ENCODE measurements at places on chromosomes 1 and 21.

- no peaks in the 10 kb centered on the region for H3K4me1 ChIP-seq
- H3K27ac ChIP-seq: no peak overlapping the region
- no peak for DNase-seq
- H3K4me3 ChIP-seq: no peak overlapping the region
- H3K27me3 ChIP-seq: no peaks in the 10 kb centered on the region
Measured at GRCh38 chr1:90274376-90274775, 279.5 kb downstream of the ZNF326 start.

GRCh38 chr1:244314921-244315559 is 136.7 kb downstream of the ADSS2 start:
- H3K4me1 ChIP-seq: no peaks in the 10 kb centered on the region
- DNase-seq: no peak
- H3K4me3 ChIP-seq: no peak overlapping the region

GRCh38 chr1:109722908-109723691 is 11.0 kb downstream of the GSTM5 start:
- no peak overlapping the region for H3K4me3 ChIP-seq
- DNase-seq: no peak
- H3K27me3 ChIP-seq: no peaks in the 10 kb centered on the region
- peaks cover 16% of the 10 kb centered on the region for H3K4me1 ChIP-seq
- H3K36me3 ChIP-seq: no peaks in the 10 kb centered on the region

DNA sequence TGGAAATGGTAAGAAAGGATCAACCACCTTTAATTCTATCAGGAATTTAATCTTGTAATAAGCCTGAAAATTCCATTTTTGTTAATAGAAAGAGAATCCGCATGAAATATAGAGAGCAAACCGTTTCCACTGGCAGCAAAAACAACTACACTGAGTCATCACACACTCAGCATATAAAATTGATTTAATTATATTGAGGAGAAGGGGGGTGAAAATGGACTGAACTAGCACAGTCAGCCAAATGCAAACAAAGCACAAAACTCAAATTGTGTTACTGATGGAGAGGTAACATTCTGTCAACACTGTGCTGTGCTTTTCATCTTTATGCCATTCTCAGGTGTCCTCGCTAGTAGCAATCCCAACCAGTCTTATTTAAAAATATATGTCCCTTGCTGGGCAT is 1583.9 kb downstream of the MRPL39 start:
- H3K4me1 ChIP-seq: no peaks in the 10 kb centered on the region
- H3K4me3 ChIP-seq: no peak overlapping the region
- H3K36me3 ChIP-seq: no peaks in the 10 kb centered on the region
- no peak overlapping the region for H3K27ac ChIP-seq
- H3K27me3 ChIP-seq: no peaks in the 10 kb centered on the region

DNA sequence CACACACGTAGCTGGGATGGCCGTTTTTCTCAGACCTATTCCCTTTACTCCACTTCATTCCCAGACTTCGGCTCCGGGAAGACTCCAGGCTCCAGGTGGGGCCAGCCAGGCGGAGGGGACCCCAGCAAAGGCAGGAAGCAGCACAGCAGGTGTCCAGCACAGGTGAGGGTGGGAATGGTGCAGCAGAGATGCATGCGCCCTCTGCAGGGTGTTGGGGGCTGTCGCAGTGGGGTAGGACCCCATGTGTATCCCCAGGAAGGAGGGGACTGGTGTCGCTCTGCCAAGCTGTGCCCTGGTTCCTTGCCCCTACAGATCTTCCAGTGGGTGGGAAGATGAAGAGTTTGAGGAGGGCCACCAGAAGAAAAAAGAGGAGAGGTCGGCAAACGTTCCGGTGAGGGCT is 5.3 kb downstream of the TTC24 start:
- no peak overlapping the region for H3K4me3 ChIP-seq
- H3K27ac ChIP-seq: no peak overlapping the region
- no peaks in the 10 kb centered on the region for H3K36me3 ChIP-seq
- no peaks in the 10 kb centered on the region for H3K4me1 ChIP-seq
- no peak for DNase-seq

DNA sequence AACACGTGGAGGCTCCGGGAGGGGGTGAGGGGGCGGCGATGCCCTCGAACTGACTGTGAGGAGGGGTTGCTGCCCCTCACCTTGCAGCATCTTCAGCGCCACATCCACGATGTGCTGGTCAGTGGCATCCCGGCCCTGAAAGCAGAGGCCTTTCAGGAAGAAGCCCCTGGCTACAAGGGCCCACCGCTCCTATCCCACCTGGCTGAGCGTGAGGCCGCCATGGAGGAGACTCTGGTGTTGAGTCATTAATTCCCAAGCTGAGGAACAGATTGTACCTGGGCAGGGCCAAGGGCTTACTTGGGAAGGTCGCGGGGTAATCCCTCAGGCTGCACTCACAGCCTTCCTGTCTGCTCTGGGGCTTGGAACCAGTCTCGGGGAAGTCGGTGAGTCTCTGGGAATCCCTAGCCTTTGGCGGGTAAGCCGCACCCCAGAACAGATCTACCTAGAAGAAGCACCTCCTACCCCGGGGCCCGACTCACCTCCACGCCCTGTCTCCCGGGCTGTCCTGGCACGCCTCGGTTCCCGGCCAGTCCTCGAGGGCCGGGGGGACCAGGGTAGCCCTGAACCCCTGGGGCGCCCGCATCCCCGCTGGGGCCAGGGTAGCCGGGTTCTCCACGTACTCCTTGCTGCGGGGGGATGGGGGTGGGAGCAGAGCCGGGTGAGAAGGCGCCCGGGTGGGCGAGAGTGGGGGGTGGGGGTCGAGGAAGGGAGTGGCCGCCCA is 13.9 kb downstream of the COL9A2 start:
- H3K27me3 ChIP-seq: no peaks in the 10 kb centered on the region
- H3K4me1 ChIP-seq: peaks cover 9% of the 10 kb centered on the region
- no peak overlapping the region for H3K4me3 ChIP-seq
- no peak overlapping the region for H3K27ac ChIP-seq
- DNase-seq: no peak

- H3K4me3 ChIP-seq: no peak overlapping the region
- H3K4me1 ChIP-seq: no peaks in the 10 kb centered on the region
- H3K36me3 ChIP-seq: no peaks in the 10 kb centered on the region
- H3K27ac ChIP-seq: no peak overlapping the region
- no peak for DNase-seq
- H3K27me3 ChIP-seq: no peaks in the 10 kb centered on the region
Measured at GRCh38 chr1:53402891-53403655, 56.1 kb upstream of the DMRTB1 start.

GRCh38 chr1:10800778-10801177 is 4.3 kb upstream of the CASZ1 start:
- no peak for DNase-seq
- H3K27me3 ChIP-seq: peaks cover 68% of the 10 kb centered on the region
- no peaks in the 10 kb centered on the region for H3K36me3 ChIP-seq
- no peaks in the 10 kb centered on the region for H3K4me1 ChIP-seq
- H3K4me3 ChIP-seq: no peak overlapping the region
- H3K27ac ChIP-seq: no peak overlapping the region

DNA sequence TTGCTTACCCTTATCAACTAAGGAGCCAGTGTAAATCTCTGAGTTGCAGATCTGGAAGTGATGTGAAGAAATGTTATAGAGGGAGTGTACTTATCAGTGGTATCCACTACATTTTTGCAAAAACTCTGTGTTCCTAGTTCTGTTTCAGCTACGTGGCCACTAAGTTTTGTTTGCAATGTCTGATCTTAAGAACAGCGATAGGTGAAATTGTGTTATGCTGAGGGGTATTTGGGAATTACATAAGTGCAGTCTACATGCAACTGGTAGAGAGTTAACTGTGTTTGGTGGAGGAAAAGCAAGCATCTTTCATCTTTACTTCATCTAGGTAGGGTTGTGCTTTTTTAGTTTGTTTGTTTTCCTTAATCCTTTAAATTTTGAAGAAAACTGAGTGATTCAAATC is 198.8 kb upstream of the SGIP1 start:
- H3K4me1 ChIP-seq: peaks cover 12% of the 10 kb centered on the region
- H3K4me3 ChIP-seq: peak overlapping the region; percentile 26
- H3K27ac ChIP-seq: peak overlapping the region; percentile 87
- H3K36me3 ChIP-seq: no peaks in the 10 kb centered on the region
- no peak for DNase-seq

DNA sequence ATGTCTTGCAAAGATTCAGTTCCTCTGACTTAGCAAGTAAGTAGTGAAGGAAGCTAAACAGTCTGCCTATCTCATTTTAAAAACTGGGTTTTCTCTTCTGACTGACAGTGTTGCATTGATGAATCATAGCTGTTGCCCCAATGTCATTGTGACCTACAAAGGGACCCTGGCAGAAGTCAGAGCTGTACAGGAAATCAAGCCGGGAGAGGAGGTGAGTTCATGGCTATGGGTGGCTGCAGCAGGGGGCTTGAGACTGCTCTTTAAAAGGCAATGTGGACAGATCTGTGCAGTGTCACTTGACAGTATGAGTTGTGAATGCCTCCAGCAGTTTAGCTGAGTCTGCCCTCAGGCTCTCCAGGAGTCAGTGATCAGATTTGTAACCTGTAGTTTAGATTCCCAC is 46.6 kb downstream of the SMYD2 start:
- H3K4me1 ChIP-seq: peaks cover 12% of the 10 kb centered on the region
- DNase-seq: no peak
- H3K27me3 ChIP-seq: no peaks in the 10 kb centered on the region
- H3K36me3 ChIP-seq: no peaks in the 10 kb centered on the region
- H3K27ac ChIP-seq: no peak overlapping the region
- no peak overlapping the region for H3K4me3 ChIP-seq

DNA sequence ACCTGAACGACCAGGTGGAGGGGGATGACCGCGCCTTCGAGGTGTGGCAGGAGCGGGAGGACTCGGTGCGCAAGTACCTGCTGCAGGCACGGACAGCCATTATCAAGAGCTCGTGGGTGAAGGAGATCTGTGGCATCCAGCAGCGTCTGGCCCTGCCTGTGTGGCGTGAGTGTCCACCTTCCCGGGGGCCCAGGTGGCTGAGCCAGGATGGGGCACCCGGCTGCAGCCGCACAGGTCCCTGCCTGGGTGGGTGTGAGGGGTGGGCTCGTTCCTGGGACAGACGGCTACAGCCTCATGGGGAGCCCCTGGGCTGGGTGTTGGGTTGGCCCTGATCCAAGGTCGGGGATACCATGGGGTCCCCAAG is 65.2 kb downstream of the TRIM11 start:
- H3K27ac ChIP-seq: no peak overlapping the region
- H3K36me3 ChIP-seq: no peaks in the 10 kb centered on the region
- H3K4me3 ChIP-seq: no peak overlapping the region
- no peaks in the 10 kb centered on the region for H3K4me1 ChIP-seq
- no peaks in the 10 kb centered on the region for H3K27me3 ChIP-seq

DNA sequence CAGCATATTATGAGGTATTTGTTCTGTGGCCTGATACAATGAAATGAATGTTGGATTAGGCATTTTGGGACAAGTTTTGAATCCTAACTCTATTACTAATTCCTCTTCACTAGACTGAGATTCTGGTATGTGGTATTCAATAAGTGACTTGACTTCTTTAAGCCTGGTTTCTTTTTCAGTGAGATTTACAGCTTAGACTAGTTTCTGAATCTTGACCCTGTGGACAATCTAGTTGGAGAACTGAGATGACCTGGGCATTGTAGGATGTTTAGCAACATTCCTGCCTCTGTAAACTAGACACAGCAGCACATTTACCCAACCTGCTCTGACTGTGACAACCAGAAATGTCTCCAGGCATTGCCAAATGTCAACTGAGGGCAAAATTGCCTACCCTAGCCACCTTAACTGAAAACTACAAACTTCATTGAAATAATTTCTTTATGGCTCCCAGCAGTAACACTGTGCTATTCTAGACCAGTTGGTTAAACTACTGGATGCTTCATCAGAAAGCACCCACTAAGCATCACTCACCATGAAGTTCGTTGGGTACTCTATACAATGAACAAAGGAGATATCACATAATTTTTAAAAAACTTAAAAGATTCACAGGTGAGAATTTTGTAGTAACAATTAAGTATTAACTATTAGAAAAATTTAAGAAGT is 16.8 kb downstream of the PTPRC start:
- H3K27me3 ChIP-seq: no peaks in the 10 kb centered on the region
- no peaks in the 10 kb centered on the region for H3K36me3 ChIP-seq
- H3K4me3 ChIP-seq: no peak overlapping the region
- no peak for DNase-seq
- H3K4me1 ChIP-seq: no peaks in the 10 kb centered on the region
- H3K27ac ChIP-seq: peak overlapping the region; percentile 46

GRCh38 chr21:43853851-43854772 is 10.9 kb upstream of the AGPAT3 start:
- no peaks in the 10 kb centered on the region for H3K36me3 ChIP-seq
- H3K4me1 ChIP-seq: peaks cover 5% of the 10 kb centered on the region
- H3K27ac ChIP-seq: no peak overlapping the region

- no peak overlapping the region for H3K27ac ChIP-seq
- no peak for DNase-seq
- H3K4me3 ChIP-seq: no peak overlapping the region
- no peaks in the 10 kb centered on the region for H3K36me3 ChIP-seq
- no peaks in the 10 kb centered on the region for H3K4me1 ChIP-seq
Measured at GRCh38 chr1:117336088-117336817, 31.0 kb upstream of the MAN1A2 start.

DNA sequence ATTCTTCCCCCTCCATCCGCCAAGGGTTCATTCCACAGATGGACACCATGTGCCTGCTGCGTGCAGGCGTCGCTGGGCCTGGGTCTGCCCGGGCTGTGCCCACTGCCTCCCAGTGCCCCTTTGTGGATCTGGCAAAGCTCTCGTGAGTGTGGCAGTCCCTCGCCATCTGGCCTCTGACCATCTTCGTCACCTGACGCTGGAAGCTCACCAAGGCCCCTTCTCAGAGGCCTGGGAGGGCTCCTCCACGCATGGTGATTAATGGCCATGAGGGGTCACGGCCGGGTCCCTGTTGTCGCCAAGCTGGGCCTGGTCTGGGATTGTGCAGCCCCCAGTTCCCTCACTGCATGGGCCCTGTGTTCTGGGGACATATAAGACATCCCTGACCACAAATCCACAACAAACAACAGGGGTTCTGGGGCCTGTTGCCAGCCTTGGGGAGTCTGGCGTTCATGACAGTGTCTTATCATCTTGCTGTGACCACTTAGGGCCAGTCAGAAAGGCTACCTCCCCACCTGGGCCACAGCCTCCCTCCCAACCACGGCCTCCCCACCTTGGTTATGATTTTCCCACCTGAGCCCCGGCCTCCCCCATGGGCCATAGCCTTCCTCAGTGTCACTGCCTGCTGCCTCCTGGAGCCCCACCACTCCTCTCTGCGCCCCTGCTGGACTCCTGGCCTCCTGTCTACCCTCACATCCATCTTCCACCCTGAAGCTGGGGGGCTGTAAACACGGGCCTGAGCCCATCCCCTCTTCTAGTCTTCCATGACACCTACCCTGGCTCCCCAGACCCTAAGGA is 27.9 kb downstream of the SLC45A1 start:
- H3K27me3 ChIP-seq: no peaks in the 10 kb centered on the region
- H3K36me3 ChIP-seq: no peaks in the 10 kb centered on the region
- H3K27ac ChIP-seq: no peak overlapping the region
- peaks cover 46% of the 10 kb centered on the region for H3K4me1 ChIP-seq

Data from esophagus squamous epithelium (tissue), 5 donors.